ENCODE measurements at places on chromosomes 16 and 17.
A peak's percentile ranks its signal among the peaks of the same experiment; 100 is the strongest.

- ATAC-seq = peak; percentile 48
Measured at GRCh38 chr17:27485125-27485524, 28.9 kb downstream of the KSR1 start.

DNA sequence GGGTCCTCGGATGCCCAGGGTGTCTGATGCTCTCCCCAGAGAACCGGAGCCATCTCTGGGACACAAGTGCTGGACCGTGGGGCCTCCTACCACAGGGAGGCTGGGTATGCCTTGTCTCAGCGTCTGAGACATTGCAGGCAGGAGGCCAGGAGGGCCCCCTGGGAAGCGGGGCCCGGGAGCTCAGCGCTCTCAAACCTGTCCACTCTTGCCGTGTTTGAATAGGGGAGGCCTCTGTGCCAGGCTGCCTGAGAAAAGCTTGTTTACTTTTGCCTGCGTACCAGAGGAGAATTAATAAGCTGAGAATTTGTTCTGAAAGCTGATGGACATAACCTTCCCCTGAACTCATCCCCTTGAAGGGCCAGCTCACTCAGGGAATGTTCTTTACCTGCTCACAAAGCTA, 163.8 kb downstream of the NTN1 start:
- peak; percentile 40 for ATAC-seq

DNA sequence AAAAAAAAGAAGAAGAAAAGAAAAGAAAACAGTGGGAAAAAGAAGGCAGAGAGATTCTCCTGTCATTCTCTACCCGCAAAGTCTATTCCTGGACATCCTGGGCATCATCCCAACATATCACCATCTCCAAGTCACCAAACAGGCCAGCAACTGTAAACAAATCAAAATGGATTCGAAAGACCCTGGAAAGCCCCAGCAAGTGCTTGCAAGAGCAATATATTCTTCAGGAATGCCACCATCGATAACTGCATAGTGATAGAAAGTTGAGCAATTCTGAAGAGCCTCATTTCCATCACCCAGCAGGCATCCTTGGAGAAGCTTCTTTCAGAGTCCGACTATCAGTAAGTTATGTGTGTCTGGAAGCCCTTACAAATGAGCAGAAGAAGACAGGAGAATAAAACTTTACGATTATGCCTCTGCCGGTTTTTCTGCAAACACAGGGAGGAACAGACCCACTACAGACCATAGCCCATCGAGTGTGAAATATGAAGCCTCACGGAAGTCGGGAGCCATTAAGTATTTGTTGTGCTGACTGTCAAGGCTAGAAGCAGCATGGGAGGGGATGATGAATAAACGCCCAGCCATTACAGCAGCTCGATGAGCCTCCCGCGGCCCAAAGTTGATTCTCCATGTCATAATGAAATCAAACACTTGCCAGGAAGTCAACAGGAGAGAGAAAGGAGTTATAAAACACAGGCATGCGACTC, 64.5 kb upstream of the SEC14L1 start:
- no peak for ATAC-seq

- ATAC-seq = peak; percentile 71
Measured at GRCh38 chr17:29931231-29931932, 1.4 kb upstream of the SSH2 start.

- ATAC-seq = no peak
Measured at GRCh38 chr16:35744726-35745125, 2285.3 kb downstream of the TP53TG3F start.

DNA sequence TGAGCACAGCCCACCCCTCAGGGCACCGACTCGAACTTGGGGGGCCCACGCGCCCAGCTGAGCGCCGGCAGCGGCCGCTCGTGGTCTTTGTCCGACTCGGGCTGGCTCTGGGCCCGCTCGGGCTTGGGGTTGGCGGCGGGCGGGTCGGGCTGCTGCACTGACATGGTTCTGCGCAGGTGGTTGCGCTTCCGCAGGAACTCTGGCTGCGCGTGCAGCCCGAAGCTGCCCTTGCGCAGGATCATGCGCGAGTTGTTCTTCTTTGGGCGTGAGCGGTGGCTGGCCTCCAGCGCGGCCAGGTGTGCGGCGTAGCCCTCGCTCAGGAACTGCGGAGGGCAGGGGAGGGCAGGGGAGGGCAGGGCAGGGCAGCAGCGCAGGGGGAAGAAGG, 11.1 kb downstream of the PIMREG start:
- peak; percentile 63 for ATAC-seq

GRCh38 chr16:48365025-48365600, 20.1 kb downstream of the SIAH1 start:
- peak; percentile 56 for ATAC-seq

DNA sequence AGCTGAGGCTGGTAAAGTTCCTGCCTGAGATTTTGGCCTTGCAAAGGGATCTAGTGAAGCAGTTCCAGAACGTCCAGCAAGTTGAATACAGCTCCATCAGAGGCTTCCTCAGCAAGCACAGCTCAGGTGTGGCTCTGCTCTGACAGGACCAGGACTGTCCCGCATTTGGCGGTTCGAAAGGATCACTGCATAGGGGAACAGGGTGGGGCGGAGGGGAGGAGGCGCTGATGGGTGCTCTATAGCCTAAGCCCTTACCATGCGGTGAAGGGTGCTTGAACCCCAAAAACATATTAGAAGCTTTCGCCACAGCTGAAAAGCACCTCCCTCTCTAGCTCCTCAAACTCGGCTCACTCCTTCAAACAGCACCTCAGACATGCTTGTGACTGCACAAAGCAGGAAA, 29.9 kb upstream of the ENDOV start:
- no peak for ATAC-seq

- peak; percentile 54 for ATAC-seq
Measured at GRCh38 chr17:50872710-50873424, 6.7 kb upstream of the TOB1 start.

GRCh38 chr16:30004811-30005242, 6.0 kb downstream of the DOC2A start:
- ATAC-seq = no peak

DNA sequence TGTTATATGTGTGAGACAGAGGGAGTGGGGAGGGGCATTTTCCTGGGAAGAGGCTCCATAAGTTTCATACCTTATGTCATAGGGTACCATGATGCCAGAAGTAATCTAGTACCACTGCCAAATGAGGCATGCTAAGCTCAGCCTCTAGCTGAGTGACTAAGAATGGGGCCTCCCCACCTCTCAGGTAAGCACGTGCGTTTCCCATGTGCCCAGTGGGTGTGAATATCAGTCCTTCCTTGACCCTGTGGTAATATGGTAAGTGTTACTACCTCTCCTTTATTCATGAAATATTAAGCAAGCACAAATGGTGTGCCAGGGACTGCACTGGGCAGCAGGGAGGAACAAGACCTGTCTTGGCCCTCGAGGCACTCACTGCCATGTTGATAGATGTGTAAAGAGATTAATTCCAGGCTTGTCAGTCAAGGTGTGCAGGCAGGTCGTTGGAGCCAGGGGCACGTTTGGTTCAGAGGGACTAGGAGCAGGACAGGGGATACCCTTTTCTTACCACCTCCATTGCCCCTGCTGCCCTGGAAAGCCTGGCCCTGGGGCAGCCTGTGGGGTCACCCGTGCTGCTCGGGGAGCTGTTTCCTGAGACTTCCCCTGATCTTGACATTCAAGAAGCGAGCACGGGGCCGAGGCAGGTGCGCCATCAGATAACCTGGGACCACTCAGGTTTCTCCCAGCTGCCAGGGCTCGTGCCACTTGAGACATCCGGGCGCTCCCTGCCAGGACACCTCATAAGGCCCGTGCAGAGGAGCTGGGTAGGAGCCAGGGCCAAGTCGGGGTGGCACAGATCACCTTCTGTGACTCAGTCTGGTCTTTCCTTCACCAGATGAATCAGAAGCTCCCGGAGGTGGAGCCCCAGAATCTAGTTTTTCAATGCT, 8.8 kb downstream of the RSAD1 start:
- peak; percentile 95 for ATAC-seq

GRCh38 chr17:18177133-18177532, 6.5 kb upstream of the ALKBH5 start:
- no peak for ATAC-seq

GRCh38 chr17:42514279-42514678, 21.8 kb upstream of the NAGLU start:
- no peak for ATAC-seq

- ATAC-seq = peak; percentile 2
Measured at GRCh38 chr17:36544044-36544306, 744 bp upstream of the GGNBP2 start.

DNA sequence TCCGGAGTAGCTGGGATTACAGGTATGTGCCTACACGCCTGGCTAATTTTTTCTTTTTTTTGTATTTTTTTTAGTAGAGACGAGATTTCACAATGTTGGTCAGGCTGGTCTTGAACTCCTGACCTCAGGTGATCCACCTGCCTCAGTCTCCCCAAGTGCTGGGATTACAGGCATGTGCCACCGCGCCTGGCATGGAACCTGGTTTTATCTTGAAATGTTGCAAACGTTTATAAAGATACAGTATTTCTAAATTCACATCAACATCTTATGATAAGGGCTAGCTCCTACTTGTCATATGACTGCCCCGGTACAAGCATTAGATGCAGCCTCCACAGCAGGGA, 1.5 kb upstream of the IST1 start:
- ATAC-seq = no peak

GRCh38 chr17:49442041-49442440, 27.4 kb upstream of the PHB1 start:
- ATAC-seq = no peak

DNA sequence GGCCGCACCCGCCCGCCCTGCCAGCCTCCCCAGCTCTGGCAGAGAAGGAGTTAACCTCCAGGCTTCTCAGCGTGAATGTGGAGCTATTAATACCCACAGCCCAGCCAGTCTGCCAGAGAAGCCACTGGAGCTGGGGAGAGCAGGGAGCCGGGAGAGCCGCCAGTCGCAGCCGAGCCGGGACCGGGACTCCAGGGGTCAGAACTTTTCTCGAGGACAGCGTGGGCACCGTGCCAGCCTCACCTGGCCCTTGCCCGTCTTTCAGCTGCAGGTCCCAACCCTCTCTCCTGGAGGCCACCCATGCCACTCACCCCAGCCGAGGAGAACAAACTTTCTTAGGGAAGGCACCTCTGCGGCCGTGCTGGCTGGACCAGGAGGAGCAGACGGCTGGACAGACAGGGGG, 33.8 kb upstream of the SBK1 start:
- no peak for ATAC-seq

- ATAC-seq = no peak
Measured at GRCh38 chr17:64092113-64092512, 37.8 kb downstream of the ERN1 start.

DNA sequence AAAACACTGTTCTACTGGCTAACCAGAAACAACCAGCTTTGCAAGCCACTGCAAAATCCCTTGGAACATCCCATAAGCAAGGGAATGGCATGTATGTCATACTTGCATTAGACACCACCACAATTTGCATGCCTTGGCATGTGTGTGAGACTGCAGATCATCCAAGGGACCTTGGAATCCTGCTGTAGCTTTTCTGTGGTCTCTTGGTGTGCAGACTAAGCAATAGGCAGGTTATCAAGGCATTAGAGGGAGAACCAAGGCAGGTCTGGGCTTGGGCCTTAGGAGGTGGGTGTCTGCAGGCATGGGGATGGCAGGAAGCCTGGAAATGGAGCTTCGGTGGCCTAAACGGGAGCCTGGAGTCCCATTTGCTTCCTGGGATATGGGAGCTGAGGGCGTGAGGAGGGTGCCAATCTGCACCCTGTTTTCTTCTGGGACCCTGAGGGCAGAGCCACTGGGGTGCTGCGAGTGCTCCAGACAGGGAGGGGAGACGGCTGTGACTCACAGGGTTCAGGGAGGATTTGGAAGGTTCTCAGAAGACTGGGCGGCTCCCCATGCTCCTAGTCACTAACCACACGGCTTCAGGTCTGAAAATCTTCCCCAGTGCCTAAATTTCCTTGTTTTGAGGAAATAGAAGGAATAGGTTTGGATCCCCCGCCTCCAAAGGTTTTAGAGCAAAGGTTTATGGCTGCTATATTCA, 36.6 kb downstream of the FAM20A start:
- peak; percentile 91 for ATAC-seq

- ATAC-seq = no peak
Measured at GRCh38 chr17:76462556-76463290, 4.7 kb upstream of the AANAT start.

DNA sequence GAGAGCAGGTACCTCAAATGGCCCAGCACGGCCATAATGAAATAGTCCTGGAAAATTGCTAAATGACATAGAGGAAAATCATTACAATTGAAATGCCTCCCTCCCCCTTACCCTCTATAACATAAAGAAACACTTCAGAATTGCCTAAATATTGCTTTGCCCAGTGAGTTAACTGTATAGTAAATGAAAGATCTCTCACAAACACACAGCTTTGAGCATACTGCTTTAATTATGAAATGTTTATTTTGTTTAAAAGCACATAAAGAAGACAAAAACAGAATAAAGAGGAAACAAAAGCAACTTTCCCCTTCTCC, 9.3 kb upstream of the ADAMTS18 start:
- ATAC-seq = no peak

DNA sequence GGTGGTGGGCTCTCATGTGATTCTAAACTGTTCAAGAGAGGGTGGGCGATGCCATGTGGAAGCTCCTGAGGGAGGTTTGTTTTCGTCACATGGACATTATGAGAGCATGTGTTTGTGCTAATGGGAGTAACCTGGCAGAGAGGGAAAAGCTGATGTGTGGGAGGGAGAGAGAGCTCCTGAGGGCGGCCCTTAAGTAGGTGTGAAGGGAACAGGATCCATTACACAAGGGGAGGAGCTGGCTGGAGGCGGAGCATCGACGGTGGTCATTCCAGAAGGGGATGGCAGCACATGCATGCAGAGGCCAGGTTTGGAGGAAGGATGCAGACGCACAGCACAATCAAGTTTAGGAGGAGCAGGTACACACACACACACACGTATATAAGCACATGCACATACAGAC, 197.5 kb downstream of the RPTOR start:
- no peak for ATAC-seq

GRCh38 chr17:17345294-17345597, 42.1 kb downstream of the NT5M start:
- no peak for ATAC-seq

GRCh38 chr16:2924901-2925755, 13.4 kb downstream of the FLYWCH1 start:
- ATAC-seq = peak; percentile 77

DNA sequence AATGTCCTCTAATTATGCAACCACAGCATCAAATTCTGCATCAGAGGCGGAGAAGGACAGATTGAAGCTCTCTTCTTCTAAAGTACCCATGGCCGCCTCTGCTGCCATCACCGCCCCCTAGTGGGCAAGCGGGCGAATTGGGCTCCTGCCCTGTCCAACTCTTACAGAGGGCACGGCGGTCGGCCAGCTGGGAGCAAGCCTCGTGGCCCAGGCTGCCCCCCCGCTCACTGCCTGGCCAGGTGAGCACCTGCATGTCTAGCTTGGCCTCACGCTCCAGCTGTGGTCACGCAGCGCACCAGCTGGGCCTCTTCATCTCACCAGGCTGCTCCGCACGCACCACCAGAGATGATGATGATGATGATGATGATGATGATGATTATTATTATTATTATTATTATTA, 146.1 kb upstream of the TOM1L1 start:
- ATAC-seq = no peak
